ENCODE measurements at places on chromosomes 4 and X.
A peak's percentile ranks its signal among the peaks of the same experiment; 100 is the strongest.

DNA sequence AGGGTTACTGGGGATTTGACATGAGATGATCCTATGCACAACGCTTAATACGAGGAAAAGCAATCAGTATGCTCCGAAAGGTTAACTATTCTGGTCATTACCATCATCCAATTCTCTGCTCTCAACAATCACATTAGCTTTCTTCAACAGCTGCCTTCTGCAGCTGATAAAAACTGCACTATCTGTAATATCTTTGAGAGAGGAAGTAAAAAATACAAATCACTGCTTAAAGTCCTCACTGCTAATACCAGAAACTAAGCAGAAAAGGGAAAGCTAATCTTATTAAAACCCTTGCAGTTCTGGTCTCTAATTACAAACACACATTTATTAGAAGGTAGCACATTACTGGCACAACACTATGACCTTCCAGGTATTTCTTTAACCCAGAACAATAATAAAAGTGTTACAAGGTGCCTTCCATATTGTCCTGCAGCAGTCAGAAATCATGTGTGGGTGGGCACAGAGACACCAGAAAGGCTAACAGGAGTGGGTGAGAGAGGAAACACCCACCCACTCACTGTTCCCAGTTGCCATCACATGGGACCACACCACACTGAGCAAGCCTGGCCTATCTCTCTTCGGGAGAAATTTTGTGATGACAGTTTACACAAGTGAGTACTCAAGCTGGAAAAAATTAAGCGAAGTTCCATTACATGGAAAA, 71.0 kb downstream of the RELL1 start:
- no peak for DNase-seq

DNA sequence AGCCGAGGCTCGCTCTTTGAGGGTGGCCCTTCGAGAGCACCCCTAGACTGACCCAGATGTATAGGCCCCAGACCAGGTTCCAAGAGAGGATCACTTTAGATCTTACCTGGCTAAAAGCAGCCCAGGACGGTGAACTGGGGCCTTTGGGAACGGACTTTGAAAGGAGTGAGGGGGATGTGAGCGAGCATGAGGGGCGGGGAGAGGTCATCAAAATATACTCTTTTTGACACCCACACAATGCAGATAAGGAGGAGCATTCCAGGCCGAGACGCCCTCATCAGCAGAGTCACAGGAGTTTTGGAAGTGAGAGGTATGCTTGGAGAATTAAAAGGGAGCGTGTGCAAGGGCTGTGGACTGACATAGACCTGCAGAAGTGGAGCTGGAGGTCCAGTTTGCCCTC, 528 bp downstream of the NSDHL start:
- no peak for DNase-seq

DNA sequence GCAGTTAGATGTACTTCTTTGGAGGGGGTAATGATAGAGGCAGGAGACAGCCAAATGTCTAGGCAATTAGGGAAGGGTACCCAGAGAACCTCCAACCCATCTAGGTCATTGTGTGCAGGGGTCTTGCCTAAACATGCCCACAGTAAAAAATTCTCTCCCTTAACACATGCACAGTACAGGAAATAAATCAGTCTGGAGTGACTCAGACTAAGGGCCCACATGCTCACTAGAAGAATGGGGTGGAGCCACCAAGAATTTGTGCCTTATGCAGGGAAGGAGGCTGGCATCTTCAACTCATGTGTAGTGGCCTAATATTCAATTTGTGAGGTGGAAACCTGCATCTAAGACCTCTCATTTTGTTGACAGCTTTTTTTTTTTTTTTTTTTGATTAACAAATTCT, 945.3 kb upstream of the GRIA3 start:
- no peak for DNase-seq

DNA sequence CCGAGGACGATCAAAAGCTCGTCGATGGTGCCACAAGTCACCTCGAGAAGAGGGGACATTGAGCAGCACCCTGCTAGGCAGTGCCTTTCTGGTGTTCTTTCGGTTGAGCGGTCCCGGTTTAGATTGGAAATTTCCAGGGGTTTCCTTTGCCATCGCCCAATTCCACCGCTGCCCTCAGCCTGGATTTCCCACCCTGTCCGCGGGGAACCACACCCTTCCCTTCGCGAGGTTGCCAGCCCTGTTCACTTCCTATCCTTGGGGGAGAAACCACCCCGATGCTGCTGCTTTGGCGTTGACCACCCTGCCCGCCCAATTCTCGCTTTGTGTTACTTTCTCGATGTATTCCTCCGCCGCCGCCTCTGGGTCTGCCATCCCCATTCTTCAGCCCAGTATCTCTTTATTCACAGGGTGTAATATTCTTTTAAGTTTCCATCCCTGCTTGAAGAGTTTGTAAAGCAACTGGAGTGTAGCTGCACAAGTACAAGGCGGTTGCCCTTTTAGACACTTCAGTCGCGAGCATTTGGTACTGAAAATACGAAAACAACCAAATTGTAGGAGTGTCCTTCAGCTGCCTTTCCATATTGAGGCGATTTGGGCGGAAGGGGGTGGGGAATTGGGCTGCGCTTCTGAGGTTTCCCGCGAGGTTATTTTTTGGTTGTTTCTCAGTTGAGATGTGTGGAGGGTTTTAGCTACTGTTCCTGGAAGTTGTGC, 1.1 kb downstream of the OGT start:
- DNase-seq, result peak; percentile 76

DNA sequence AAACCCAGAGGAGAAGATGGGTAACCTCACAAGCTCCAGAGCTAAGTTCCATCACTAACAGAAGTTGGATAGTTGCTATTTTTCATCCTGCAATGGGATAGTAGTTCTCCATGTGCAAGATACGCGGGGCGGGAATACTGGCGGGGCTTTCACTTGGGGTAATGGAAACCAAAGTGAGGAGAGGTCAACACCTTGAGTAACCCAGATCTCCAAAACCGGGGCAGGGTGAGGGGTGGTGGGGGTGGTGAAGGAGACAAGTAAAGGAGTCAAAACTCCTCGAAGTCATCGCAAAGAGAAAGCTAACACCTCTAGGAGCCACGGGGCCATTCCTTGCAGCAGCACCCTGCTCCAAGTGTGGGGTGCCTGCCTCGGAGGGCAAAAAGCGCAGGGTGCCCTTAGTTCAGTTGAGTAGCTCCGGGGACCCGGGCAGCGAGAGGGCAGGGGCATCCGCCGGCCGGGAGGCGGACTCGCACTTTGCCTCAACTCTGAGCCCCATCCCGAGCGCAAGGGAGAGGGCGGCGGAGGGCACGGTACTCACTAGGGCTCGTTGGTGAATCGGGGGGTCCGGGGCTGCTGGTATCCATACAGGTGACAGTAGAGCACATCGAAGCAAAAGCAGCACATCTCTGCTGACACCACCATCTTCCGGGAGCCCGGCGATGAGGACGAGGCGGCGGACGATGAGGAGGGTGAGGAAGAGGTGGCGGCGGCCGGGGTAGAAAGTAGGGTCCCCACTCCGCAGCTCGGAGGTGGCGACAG, 645 bp downstream of the AMMECR1 start:
- peak; percentile 75 for DNase-seq

DNA sequence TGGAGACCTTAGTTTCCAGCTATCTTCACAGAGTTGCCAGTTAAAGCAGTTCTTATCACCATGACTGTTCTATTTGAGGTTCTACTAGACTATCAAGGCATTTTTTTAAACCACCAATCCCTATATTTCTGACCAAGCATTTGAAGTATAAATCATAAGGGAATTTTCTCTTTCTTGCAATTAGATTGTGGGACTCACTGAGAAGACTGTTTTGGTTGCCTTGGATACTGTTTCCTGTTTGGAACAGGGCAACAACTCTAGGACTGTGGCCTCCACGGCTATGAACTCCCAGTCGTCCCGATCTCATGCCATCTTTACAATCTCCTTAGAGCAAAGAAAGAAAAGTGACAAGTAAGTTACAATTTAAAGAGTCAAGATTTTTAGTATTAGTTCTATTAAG, 11.8 kb downstream of the KIF4A start:
- no peak for DNase-seq

GRCh38 chr4:24202579-24202978, 312.7 kb upstream of the PPARGC1A start:
- no peak for DNase-seq

GRCh38 chr4:85867271-85867670, 392.3 kb downstream of the ARHGAP24 start:
- no peak for DNase-seq
